ENCODE measurements at places on chromosomes 2 and 18.

DNA sequence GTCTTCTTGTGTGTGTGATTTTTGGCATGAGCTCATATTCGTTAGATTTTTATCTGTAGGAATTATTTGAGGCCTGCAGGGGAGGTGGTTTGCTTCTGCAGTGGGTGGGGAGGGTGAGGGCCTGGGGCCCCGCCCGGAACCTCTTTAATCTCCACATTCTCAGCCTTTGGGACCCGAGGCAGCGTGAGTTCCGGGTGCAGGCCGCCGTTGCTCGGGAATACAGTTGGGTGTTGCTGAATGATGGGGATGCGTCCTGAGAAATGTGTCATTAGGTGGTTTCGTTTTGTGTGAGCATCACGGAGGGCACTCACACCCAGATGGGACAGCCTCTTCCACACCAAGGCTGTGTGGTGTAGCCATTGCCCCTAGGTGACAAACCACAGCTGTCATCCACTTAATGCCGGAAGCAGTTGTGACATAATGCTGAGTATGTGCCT, 13.7 kb upstream of the GAL3ST2 start:
- no peak for DNase-seq

- no peak for DNase-seq
Observed at GRCh38 chr2:134307334-134307733, 53.5 kb downstream of the MGAT5 start.

GRCh38 chr2:144281476-144281875, 238.4 kb downstream of the ZEB2 start:
- no peak for DNase-seq

- no peak for DNase-seq
Observed at GRCh38 chr2:232076736-232077135, 115.2 kb downstream of the DIS3L2 start.

GRCh38 chr18:28043631-28044030, 133.3 kb downstream of the CDH2 start:
- DNase-seq = no peak

GRCh38 chr2:66440708-66441497, 6.0 kb downstream of the MEIS1 start:
- DNase-seq = no peak

- DNase-seq = peak; percentile 18
Observed at GRCh38 chr18:50009773-50010335, 185.1 kb downstream of the MYO5B start.

DNA sequence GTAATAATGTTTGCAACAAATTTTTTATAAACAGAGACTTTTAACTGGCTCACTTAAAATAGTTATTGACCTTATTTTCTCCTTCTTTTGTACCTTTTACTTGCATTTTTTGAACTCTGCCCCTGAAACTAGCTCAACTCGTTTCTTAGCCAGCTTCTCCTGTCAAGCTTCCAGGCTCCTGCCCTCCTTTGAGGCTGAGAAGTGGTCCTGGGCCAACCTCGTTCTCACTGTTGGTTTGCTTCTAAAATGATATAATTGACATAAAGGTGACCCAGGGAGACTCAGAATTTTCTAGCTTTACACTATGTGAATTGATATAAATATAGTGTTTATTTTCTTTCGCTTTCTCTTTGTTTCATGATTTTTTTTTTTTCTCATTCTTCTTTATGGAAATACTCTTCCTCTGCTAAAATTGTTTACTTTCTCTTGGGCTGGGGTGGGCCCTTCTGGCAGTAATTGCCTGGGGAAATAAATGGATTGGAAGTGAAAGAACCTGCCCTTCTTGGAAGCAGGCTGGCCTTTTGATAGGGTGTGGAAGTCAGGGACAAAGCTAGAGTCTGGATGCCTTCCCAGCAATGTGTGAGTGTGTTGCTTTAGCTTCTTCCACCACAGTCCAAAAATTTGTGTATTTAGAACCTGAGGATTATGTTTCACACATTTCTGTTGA, 30.7 kb downstream of the GPD2 start:
- no peak for DNase-seq

GRCh38 chr2:221596192-221596591, 24.1 kb upstream of the EPHA4 start:
- DNase-seq = no peak

DNA sequence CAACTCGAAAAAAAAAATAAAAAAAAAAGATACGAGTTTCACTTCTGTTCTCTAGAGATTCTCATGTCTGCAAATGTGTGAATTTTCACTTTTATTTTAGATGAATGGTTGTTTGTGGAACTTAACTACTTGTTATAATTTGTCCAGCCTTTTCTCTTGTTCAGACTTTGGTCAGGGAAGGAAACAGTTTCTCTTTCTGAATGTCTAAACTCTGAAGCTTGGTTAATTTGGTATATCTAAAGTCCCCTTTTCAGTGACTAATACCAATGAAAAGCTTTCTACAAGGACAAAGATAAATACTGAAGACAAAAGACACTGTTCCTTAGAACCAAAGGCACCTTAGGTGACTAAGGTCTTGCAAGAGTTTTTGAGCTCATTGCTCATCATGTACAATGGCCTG, 144.4 kb upstream of the PIEZO2 start:
- no peak for DNase-seq

DNA sequence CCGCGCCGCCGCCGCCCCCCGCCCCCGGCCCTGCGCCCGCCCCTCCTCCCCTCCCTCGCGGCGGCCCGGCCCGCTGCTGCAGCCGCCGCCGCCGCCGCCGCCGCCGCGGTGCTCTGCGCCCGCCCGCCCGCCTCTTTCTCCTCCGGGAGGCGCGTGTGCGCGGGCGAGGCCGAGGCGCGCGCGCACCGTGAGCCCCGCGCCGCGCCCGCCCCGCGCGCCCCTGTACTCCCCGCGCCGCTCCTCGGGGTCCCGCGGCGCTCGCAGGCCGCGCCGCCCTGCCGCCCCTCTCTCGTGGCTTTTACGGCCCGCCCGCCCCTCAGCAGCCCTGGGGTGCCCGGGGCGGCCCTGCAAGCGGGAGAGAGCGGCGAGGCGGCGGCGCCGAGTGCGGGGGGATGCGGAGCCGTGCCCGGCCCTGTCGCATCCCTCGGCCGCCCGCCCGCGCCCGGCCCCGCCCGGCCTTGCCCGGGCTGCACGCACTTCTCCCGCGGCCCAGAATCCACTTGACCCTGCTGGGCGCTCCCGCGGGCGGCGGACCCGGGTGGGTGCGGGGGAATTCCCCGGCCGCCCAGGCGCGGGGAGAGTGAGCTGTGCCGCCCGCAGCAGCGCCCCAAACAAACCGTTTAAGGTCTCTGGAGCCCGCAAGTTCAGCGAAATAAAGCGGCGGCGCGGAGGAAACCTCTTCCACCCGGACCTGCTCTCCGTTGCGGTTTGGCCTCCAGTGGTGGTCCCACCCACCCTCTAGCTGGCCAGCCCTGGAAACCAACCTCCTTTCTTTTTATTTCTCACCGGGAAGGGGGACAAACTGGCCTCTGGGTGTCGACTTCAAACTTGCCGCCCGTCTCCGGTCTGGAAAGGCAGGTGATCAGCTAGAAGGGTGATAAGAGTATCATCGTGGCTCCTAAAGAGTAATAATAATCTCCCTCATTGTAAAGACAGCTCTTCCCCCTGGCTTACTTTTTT, 37.4 kb downstream of the AFF3 start:
- no peak for DNase-seq

DNA sequence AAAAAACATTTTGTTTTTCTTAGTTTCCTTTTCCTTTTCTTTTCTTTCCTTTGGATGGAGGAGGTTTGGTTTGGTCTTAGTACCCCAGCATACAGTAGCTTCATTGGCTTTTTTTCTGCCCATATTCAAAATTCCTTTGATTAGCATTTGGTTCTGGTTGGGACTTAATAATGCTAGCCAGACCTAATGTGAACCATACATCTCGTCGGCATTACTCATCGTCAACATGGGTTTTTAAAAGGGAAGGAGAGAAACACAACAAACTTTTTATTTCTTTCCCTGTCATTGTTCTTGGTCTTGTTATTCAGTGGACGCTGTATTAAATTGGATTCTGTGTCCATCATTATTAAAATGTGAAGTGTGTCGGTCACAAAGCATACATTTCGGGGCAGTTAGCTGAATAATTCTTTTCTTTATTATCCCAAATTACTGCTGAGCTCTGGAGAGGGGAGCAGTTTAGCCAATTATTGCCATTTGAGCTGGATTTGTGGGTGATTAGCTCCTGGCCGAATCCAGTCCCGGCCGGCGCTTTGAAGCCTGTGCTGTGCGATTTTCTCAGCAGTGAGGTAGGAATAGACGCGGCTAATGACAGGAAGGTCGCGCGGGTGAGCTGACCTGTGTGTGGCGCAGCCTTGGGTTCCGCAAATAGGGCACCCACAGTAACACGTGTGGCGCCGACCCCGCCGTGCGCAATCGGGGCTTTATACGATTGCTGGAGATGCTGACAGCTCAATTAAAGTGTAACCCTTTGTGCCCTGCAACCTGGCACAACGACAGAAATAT, 303.3 kb downstream of the GBX2 start:
- no peak for DNase-seq

- no peak for DNase-seq
Observed at GRCh38 chr2:78407960-78408794, 617.3 kb upstream of the REG3G start.

- DNase-seq = no peak
Observed at GRCh38 chr2:70904371-70905216, 31.1 kb upstream of the ATP6V1B1 start.

DNA sequence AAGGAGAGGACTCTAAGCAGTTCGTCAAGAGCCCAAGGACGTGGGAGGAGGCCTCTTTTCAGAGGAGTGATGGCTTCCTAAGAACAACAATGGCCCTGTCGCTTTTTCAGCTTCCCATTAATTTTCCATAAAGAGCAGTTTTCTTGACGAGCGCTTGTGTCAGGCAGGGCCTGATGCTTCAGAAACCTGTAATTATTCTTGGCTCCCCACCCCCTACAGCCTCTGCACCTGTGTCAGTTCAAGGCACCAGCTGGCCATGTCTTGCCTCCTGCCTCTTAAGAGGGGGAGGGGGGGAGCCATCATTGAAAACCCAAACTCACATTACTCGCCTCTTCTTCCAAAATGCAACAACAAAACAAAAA, 32.3 kb downstream of the KLF7 start:
- DNase-seq = no peak

Measured in COLO829 (cell line).